Occipital lobe (tissue), 3 donors: ENCODE measurements at places on chromosomes 2 and 18. TPM values are rescaled to one million over a fixed set of nuclear protein-coding genes. Genes with fewer than 3 reads are reported as not detected.

TRAPPC8 gene
- total RNA-seq, result 128 TPM

PDE11A gene
- total RNA-seq, result 1.7 TPM

- DNase-seq, result no peak
These were observed 78.5 kb downstream of the XDH start for GRCh38 chr2:31335921-31336585.

GRCh38 chr2:160368988-160369930 is 124.3 kb downstream of the RBMS1 start:
- DNase-seq, result no peak

DNA sequence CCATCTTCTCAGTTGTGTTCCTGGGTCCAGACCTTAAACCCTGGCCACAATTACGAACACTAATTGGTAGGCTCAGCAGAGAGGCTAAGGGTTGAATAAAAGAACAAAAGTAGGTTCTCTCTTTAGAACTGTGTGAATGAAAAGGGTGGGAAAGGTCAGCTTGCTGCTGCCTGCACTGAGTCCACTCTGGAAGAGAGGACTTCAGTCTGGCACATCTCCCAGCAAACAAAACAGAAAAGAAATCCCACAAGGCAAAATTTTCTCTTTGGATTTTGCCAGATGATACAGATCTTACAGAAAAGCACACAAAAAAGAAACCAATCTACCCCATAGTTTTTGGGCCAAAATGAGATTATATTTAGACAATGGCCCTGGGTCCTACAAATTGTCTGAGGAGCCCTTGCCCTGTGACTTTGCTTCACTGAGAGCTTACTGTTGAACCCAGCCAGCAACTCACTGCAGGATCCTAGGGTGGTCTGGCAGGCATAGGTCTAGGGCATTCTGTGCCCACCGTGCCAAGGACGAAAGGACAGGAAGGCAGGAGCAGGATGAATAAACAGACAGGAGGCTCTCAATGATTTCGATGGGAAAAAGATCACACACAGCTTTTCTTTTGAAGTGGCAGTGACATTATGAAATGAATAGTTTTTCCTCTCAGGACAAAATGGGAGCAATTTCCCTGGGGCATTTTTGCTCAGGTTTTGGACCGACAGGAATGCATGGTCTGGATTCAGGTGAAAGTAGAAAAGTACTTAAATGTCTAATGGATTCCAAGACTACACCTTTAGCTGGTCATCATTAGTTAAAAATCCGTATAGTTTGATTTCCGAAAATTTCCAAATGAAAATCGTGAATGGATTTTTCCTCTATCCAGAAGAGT is 68.4 kb upstream of the STAM2 start:
- no peak for DNase-seq

ASXL3 gene
- 94.5 TPM for total RNA-seq

DNA sequence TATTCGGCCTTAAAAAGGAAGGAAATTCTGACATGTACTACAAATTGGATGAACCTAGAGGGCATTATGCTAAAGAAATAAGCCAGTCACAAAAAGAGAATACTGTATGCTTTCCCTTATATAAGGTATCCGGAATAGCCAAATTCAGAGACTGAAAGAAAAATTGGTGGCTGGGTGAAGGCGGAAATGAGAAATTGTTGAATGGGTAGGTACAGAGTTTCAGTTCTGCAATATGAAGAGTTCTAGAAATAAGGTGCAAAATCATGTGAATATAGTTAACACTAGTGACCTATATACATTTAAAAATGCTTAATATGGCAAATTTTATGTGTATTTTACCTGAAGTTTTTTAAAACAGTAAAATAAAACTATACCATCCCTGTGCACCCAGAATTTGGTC is 43.1 kb downstream of the RMP24 start:
- DNase-seq, result no peak

DNA sequence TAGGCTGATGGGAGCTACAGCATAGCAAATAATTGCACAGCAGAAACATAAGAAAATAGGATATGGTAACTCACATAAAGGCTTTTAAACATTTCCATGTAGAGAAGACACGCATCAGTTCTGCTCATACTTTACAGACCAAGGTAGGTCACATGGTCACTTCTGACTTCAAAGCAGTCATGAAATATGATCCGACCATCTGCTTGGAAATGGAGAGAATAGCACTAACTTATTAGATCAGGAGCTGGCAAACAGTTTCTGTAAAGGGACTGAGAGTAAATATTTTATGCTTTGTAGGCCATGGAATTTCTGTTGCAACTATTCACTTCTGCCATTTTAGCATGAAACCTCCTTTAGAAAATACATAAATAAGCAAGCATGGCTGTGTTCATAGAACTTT is 936.6 kb upstream of the FANCL start:
- no peak for DNase-seq

- DNase-seq, result no peak
These were observed 42.7 kb downstream of the ZNF516 start for GRCh38 chr18:76452357-76452756.

DNA sequence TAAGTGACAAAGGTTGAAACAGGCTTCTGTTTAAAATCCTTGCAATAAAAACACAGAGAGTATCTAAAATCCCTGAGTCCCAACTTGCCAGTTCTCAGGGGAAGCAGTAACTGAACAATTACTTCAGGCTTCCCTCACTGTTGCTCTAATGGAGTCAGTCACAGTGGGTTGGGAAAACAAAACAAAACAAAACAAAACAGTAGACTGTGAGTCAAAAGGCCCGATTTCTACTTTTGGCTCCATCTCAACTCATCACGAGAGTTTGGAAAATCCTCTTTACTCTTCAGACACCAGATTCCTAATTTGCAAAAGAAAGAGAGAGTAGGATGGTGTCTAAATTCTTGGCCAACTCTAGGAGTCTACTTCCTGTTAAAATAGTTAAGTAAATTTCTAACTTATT is 1.1 kb downstream of the FSHR start:
- no peak for DNase-seq

ST8SIA5 gene
- 10.8 TPM for total RNA-seq

CBLN2 gene
- 39.3 TPM for total RNA-seq

DNA sequence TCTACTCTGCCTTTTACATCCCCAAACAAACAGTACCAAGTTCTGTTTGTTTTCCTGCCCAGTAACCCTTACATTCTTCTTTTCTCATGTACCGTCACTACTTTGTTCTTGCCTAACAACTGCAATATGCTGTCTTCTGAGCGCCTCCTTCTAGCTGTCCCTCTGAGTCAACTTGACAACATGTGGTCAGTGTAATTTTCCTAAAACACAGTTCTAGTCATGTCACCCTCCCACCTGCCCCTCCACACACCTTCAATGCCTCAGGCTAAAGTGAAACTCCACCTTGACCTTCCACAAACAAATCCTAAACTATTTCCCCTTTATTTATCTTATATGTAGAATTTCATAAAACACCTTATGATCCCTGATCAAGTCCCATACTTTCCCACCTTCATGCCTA is 124.6 kb upstream of the CD302 start:
- no peak for DNase-seq

GRCh38 chr18:50193796-50194630 is 934 bp downstream of the MYO5B start:
- no peak for DNase-seq

DNA sequence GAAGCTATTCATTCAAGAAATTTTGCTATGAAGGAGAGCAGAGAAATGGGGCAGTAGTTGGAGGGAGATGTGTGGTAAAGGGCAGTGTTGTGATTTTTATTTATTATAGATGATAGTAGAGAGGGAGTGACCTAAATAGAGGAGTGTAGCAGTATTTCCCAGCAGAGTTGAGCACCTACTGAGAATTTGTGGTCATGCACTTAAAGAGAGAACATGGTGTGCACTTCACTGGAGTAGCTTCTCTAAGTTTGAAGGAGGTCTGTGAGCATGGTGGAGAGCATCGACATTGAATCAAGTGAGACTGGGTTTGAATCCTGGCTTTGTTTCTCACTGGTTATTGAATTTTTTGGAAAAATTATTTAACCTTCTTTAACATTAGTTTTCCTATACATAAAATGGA is 129.2 kb downstream of the AQP4 start:
- DNase-seq, result no peak

RNU2-63P gene
- not detected for total RNA-seq

- no peak for DNase-seq
These were observed 4.2 kb downstream of the UXS1 start for GRCh38 chr2:106189764-106190468.

DNA sequence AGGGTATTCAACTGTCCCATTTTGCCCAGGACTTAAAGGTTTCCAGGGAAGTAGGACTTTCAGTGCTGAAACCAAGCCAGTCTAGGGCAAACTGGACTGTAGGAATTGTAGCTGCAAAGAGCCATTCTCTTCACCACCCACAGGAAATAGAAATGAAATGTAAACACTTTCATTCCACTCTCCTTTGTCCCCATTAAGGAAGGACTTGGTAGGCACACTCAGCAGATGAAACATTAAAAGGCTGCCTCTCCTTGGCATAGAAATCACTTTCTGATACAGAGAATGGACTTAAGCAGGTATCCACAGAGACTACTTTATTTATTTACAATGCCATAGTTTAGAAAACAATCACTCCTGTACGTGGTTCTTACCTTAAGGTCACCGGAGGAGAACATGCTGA is 102.9 kb upstream of the CCDC195 start:
- DNase-seq, result no peak

HJURP gene
- total RNA-seq, result 1.9 TPM

DNA sequence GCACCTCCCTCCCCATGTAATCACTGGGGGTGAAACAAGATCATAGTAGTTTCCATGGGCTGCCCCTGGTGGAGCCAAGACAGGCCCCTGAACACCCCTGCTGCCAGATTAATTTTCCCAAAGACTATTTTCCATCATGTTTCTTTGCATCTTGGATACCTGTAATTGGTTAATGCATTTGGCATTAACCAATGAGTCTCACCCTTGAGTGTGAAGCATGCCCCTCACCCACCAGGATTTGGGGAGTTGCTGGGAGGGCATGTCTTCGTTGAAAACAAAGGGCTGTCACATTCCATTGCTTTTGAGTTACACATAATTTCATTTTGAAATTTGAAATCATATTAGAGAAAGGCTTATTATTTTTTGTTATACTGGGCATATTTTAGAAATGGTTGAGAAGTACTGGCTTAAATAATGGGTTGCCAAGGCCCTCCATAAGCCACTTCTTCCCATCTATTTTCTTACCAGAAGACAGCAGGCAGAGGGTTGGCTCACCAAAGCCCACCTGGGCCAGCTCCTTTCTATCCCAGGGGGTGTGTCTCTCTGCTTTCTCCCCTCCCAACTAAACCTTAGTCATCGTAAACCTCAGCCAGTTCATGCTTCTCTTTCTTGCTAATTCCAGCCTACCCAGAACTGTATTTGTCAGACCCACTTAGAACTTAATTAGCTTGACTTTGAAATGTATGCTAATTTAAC is 51.8 kb downstream of the ATIC start:
- DNase-seq, result no peak

DNA sequence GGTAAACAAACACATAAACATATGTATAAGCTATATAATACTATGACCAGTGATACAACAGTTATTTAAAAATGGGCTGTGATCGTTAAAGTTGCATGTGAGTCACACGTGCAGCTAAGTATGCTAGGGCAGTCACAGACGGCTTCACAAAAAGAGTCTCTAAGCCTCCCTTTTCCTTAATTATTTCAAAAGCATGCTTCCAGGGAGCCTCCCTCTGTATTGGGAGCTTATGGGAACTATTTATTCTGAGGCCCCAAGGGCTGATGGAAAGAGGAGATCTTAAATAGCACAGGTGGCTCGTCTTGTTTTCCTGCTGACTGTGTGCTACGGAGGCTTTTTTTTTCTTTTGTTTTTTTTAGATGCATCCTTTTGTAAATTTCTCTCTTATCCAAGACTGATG is 94.3 kb downstream of the ADCYAP1 start:
- no peak for DNase-seq

LINC00305 gene
- not detected for total RNA-seq

GRCh38 chr18:43405097-43405496 is 127.8 kb upstream of the SYT4 start:
- DNase-seq, result no peak

DTYMK gene
- 10.0 TPM for total RNA-seq

DNA sequence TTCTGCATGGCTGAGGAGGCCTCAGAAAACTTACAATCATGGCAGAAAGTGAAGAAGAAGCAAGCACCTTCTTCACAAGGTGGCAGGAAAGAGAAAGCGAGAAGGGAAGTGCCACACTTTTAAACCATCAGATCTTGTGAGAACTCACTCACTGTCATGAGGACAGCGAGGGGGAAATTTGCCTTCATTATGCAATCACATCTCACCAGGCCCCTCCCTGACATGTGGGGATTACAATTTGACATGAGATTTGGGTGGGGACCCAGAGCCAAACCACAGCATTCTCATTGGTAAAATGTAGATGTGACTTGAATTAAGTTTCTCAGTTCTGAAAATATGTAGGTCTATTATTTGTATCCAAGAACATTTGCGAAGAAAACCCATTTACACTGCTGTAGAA is 854.8 kb downstream of the EPHA4 start:
- DNase-seq, result no peak
